AG20443 (cell line): ENCODE measurements at places on chromosomes 6 and 20.

GRCh38 chr20:40583205-40583604 is 105.8 kb downstream of the MAFB start:
- no peak for DNase-seq

DNA sequence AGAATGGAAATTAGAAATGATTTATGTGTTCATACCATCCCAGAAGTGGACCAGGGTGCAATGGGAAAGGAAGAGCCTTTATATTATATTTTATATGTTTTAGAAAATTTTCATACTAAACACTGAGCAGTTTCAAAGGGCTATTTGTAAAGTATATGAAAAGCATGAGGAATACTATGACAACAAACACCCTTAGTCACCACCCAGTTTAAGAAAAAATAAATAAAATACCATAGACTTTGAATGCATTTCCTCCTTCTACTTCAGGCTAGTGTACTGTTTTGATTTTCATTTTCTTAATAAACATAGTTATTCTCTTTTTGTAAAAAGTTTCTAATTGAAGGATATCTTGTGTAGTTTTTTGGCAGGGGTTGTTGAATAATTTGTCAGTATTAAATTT is 191.1 kb downstream of the PLCB4 start:
- DNase-seq, result no peak

GRCh38 chr6:36851149-36851614 is 11.9 kb upstream of the CPNE5 start:
- DNase-seq, result peak; percentile 81

- DNase-seq, result no peak
These were observed 27.3 kb downstream of the RAMACL start for GRCh38 chr6:166559211-166559610.

DNA sequence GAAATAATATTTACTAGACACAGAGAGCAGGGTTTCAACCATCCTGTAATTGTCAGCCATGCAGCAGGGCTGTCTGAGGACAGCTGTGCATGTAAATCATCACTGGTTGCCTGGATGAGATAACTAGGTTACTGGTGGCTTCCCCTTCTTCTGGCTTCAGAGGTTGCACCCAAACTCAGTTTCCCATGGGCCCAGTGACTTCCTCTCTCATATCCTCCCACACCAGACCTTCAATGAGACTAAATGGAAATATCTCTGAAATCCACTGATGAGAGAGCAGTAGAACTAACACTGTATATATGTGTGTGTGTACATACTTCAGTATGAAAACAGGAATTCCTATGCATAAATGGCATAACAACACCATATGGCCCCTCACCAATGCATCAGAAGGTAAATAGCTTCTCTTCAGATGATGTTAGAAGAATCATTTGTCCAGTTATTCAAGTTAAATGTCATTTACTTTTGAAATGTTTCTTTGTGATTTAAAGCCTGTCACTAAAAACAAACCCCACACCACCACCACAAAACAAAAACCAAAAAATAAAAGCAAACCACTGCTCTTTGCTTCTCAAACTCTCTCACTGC is 51.0 kb upstream of the IL20RA start:
- DNase-seq, result no peak

GRCh38 chr20:15675061-15675514 is 898.2 kb downstream of the KIF16B start:
- DNase-seq, result no peak

DNA sequence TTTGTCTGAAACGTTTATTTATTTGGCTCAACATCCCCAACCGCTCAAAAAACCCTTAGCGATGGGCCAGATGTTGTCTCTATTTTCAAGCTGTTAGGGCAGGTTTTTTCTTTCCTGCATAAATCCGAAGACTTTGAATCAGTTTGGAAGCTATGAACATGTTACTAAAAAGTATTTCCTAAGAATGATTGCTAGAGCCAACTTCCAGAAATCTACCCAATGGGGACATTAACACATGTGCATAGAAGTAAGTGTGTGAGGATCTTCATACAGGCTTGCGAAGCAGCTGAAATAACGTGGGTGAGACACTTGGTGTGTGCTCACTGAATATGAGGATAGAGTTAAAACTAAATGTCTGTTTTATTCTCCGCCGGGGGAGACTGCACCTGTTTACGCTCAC is 106.8 kb downstream of the BCAS1 start:
- DNase-seq, result no peak

- DNase-seq, result no peak
These were observed 41.3 kb upstream of the ZMYND8 start for GRCh38 chr20:47397652-47398301.

DNA sequence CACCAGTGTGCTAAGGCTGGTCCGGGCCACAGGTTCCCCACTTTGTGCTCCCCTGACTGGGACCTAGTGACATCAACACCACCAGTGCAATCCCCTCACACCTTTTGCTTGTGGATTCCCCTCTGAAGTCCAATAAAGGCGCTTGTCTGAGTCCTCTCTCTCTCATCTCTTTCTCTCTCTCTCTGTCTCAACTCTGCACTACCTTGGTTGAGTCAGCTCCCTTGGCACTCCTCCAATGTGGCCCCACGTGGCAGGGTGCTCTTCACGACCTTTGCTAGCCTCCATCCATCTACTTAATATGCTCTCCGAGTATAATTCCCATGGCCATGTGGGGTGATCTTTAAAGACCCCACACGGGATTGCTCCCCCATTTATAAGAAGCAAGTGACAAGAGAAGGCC is 385.0 kb downstream of the CD83 start:
- no peak for DNase-seq

GRCh38 chr20:17523326-17523725 is 7.9 kb downstream of the BFSP1 start:
- no peak for DNase-seq

DNA sequence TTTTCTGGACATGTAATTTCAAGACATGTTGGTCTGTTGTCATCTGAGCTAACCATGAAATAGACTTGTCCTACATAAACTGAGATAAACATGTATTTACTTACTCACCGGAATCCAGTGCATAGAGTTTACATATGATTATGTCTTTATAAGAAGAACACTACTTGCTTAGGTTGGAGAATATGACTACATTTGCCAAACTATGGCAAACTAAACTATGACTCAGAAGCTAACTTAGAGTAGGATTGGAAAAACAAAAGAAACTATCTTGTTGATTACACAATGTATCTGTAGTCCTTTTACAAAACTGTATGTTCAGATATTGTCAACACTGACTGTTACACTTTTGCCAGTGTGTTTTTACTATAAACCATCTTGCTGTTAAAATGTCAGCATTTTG is 113.3 kb downstream of the CRYBG1 start:
- no peak for DNase-seq

DNA sequence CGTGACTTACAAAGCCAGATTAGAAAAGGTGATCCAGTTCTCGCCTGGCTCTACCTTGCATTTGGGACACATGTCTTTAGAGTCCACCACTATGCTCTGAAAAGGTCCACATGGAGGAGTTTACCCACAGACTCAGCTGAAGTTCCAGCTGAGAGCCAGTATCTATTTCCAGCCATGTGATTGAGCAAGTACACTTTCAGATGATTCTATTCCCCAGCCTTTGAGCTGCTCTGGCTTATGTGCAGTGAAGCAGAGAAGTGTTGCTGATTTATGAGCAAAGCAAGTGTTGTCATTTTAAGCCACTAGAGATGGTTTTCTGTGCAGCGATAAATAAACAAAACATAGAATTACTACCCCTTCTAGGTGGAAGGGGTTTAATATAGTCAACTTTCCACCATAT is 520.8 kb upstream of the RNF217 start:
- DNase-seq, result no peak

DNA sequence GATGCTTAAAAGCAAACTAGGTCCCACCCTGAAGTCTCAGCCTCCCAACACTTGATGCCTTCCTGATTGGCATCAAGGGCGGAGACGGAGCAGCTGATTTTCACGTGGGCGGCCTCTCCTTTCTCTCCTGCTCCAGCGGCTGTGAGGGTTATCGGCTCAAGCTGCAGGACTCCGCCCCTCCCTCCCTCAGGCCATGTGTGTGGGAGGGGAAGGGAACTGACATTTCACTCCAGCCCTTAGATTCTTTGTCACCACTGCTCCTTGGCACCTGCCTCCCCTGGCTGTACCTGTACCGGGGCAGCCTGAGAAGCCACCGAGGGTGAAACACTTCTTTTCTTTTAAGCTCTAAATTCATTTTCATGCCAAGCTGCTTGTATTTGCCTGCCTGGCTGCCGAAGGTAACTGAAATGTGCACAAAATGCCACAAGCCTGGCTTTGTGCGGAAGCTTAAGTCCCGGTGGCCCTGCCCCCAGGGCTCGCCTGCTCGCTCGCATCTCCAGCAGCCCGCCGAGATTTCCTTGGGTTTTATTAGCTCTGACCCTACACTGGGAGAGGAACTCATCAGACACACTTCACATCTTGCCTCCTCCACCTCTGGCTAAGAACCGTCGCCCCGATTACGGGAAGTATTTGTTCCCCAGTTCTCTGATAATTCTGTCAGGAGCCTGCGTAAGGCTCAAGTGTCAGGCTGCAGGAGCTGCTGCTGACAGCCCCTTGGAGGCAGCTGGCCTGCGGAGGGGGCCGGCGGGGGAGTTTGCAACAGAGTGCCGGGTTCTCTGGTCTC is 9.6 kb upstream of the CPNE5 start:
- DNase-seq, result no peak
